ENCODE measurements at places on chromosomes 2 and 18. TPM values are rescaled to one million over a fixed set of nuclear protein-coding genes. Genes with fewer than 3 reads are reported as not detected.

Gene SERPINB7
- total RNA-seq = 0.21 TPM

GRCh38 chr18:9416563-9417072, 58.7 kb upstream of the RALBP1 start:
- DNase-seq = no peak

- DNase-seq = no peak
Observed at GRCh38 chr2:37457401-37457901, 113.0 kb downstream of the QPCT start.

GRCh38 chr2:1728821-1729220, 15.5 kb downstream of the PXDN start:
- DNase-seq = no peak

Gene NEU2
- total RNA-seq = not detected

- DNase-seq = no peak
Observed at GRCh38 chr18:31711365-31712172, 27.2 kb upstream of the B4GALT6 start.

- no peak for DNase-seq
Observed at GRCh38 chr2:10300997-10301940, 1.4 kb upstream of the HPCAL1 start.

- DNase-seq = no peak
Observed at GRCh38 chr2:132589111-132589830, 80.7 kb downstream of the LYPD1 start.
